Stimulated activated CD4-positive, alpha-beta T cell treated with anti-CD3 and anti-CD28 coated beads, Interleukin-1b, Interleukin-23, amount 100 ng/mL, for 48 hours (primary cell): ENCODE measurements at places on chromosomes 7 and 10.

DNA sequence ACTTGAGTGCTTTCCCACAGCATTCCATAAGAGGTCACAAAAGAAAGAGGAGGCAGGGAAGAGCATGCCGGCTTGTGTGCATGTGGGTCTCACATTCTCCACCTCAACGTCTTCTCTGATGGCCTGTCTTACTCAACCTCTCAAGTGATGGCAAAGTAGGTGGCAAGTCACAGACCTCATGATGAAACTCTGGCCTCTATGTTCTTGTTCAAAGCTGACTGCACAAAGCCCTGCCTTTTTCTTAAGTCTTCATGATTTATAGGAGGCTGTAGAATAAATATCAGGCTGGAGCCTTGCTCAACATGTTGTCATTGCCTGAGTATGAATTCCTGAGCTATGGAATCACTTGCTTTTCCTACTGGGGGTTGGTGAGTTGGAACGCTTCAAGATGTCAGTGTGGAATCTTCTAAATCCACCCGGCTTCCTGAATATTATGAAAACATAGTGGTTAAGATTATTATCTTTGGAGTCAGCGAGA, 213.6 kb upstream of the INHBA start:
- no peak for DNase-seq

DNA sequence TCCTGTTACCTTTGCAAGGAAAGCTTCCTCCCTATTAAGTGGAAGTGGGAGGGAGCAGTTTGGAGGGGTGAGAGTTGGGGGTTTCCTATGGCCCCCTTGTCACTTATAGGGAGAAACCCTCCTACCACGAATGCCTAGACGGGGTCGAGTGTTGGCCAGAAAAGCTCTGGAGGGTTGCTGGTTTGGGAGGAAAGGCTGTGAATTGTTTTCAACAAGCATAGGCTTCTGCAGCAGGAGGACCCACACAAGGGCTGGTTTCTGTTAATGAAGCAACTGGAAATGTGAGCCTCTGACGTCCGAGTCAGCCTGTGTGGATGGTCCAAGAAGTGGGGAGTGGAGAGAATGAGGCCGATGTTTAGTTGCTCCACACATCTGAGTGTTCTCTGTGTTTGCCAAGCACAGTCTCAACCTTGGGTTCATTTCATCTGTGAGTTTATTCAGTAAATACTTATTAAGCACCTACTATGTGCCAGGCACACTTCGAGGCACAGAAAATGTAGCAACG, 37.3 kb upstream of the LEP start:
- DNase-seq = no peak

- no peak for DNase-seq
These were observed 30.3 kb downstream of the CACNA2D1 start for GRCh38 chr7:82413237-82413636.

- no peak for DNase-seq
These were observed 56.0 kb downstream of the UBE2H start for GRCh38 chr7:129896568-129897382.

DNA sequence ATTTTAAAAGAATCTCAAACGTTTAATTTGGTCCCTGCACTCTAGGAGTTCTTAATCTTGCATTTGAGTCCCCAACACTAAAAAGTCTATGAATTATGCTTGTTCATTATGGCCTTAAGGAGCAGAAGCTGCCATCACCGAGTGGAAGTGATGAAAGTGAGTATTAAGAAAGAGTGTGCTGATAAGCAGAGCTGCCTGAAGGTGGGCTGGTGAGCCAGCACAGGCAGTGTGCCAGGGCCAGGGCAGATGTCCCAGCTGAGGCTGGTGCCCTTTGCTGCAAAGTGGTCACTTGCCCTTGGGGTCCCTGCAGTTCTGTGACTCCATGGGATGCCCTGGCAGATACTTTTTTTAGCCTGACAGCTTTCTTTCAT, 72.9 kb upstream of the LOXL4 start:
- no peak for DNase-seq

GRCh38 chr10:104099269-104099668, 13.6 kb upstream of the COL17A1 start:
- DNase-seq = no peak

GRCh38 chr10:100709146-100710082, 36.0 kb upstream of the PAX2 start:
- DNase-seq = no peak

GRCh38 chr7:73774923-73775322, 4.9 kb upstream of the CLDN3 start:
- DNase-seq = no peak

DNA sequence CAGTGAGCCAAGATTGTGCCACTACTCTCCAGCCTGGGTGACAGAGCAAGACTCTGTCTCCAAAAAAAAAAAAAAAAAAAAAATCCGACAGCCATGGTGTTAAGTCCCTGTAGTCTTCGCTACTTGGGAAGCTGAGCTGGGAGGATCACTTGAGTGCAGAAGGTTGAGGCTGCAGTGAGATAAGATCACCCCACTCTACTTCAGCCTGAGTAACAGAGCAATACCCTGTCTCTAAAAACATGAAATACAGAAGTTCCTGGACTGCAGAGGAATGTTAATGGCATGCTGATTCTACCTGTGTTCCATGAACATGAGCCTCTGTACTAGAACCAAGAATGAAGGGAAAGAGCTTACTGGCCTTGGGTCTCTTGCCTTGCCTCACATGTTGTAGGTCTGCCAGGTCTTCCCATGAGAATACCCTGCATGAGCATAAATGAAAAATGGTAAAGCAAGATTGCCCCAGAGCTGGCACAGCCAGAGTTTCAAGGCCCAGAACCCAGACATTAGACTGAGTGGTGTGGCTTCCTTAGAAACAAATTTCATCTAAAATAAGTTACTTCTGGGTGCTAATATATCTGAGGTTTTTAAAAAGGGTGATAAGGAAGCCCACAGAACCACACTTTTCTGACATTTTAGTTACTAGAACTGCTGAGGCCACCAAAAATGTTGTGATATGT, 8.6 kb downstream of the YAE1 start:
- DNase-seq = no peak

DNA sequence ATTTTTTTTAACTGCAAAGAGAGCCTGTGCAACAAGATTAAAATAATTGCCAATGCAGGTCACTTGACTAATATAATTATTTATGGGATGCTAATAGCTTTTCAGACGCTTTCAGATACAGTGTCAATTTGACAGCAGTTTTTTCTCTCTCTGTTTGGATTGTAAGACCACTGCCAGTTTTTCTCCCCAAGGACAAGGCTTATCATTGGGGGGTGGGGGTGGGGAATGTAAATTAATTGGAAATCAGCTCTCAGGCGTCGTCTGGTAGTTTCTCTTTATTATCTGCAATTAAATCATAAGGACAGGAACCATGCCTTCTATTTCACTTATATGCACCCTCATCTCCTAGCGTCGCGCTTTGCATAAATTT, 559 bp upstream of the LRGUK start:
- no peak for DNase-seq

DNA sequence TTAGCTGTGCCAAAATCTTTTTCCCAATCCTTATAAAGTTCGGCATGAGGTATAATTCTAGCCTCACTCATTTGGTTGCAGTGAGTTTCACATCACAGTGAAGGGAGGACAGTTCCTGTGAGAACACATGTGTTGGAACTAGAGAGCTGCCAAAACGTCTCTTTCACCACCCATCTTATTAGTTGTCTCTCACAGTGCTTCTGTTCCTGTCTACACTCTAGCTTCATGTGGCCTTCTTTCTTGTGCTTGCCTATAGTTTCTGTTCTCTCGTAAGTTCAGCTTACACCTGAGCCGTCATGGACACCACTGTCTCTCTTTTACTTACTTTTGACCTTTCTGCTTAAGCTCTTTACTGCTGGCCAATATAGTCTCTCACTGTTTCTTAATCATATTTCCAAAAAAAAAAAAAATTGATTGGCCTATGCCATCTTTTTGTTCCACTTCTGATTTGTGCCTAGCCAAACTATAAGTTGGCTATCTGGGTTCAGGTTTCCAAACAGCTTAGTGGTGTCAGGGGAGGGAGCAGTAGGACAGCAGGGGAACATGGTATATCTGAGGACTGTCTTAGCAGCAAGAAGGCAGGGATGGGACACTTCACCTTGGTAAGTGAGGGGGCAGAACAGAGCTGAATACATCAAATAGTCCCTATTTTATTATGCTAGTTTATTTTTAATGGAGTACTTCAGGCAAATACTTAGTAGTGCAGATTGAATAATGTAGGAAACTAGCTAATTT, 38.0 kb downstream of the ZNRF2 start:
- no peak for DNase-seq

- DNase-seq = no peak
These were observed 167.0 kb downstream of the MDFIC start for GRCh38 chr7:115088893-115089292.

DNA sequence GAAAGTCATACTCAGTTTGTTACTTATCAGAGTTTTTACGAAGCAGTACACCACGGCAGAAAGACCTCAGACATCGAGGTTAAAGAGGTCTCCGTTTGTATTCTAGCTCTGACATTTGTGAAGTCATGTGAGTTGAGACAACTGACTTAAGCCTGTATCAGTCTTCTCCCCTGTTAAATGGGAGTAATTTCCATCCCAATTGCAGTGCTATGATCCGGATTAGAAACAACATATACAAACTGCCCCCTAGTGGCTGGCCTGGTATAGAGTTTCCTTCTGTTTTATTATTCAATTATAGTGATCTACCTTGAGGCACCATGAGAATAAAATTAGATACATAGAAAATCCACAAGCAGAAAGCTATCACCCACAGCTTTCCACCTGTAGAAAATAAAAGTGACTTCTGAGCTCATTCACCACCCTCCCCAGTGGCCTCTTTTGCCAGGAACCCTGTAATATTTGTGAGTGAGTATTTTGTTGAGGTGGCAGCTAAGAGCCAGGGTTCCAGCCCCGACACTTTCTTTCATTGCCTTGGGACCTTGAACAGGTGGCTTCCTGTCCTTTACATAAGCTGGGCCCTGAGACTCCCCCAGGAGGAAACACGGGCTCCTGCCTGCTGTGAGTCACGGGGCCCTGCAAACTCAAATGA, 607.2 kb upstream of the MGMT start:
- no peak for DNase-seq

GRCh38 chr7:101402835-101403234, 40.2 kb downstream of the COL26A1 start:
- DNase-seq = no peak

GRCh38 chr10:50410066-50410811, 158.9 kb upstream of the ASAH2 start:
- DNase-seq = no peak

DNA sequence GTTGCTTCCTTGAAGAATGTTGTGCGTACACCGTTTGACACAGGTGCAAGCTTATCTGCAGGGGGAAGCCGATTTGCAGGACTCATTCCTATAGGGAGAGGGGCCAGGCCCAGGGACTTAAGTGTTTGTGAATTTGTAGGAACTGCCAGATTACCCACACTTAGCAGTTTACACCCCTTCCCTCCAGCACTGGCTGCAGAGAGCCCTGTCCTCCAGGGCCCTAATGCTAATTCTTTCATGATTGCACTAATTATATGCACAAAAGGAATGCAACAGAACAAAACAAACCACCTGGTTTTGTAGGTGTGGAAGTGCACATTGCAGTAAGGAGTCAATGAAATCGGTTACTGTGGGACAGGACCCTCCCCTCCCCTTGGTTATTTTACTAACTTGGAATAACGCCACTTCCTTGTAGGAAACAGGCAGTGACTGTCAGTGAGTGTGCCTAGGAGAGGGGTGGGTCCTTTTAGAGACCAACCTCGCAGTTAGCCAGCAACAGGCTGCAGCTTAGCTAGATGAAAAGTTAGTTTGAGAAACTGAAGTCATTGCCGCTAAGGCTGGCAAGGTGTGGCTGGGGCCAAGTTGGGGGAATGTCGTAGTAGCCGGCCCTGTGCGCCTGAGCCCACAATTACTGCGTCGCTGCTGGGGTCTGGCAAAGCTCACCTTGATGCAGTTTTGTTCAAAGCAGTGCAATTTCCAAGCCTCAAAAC, 60.6 kb downstream of the CUX1 start:
- DNase-seq = no peak

GRCh38 chr7:152617056-152617455, 58.9 kb downstream of the XRCC2 start:
- no peak for DNase-seq

DNA sequence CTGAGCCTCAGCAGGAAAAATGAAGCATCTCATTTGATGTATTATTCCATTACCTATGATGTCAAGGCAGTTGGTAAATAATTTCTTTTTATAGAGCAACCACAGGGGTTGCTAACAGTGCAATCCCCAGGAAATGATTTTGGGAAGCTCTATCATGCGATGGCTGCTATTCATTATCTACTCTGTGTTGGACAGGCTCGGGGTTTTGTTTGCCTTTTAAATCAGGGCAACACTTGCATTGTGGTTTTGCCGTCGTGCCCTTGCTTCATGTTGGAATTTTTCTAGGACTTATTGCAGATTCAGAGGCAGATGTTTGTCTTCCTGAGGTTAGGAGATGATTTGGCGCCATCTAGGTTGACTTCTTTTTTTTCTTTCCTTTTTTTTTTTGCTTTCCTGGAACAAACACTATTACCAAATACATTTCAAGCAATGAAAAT, 128.4 kb downstream of the BICC1 start:
- no peak for DNase-seq

DNA sequence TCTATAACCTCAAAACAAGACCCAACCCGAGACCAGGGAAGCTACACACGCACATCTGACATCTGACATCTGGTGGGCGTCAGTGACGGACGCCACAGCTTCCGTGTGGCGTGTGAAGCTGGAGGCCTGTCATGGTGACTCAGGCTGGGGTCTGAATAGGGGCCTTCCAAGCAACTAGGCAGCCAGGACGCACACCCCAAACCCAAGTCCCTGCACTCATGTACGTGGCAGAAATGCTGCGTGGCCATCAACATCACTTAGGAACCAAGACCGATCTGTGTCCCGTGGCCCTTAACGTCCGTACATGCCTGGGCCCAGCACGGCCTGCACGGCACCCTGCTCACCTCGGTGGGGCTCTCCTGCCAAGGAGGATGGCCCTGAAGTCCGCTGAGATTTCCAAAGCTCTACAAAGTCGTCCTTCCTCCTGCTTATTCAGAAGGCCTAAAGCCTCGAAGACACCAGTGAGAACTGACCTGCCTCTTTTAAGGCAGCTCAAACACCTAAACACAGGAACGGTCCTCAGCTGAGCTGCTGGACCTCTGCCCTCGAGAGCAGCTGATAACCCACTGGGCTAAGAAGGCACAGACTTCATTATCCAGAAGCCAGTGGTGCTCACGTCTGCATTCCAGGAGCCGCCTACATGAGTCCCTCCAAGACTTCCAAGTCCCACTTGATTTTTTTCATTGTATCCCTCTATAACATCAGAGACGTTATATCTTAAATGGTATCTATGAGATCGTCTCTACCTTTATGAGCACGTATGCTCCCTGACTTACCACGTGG, 82.5 kb downstream of the DIP2C start:
- no peak for DNase-seq

DNA sequence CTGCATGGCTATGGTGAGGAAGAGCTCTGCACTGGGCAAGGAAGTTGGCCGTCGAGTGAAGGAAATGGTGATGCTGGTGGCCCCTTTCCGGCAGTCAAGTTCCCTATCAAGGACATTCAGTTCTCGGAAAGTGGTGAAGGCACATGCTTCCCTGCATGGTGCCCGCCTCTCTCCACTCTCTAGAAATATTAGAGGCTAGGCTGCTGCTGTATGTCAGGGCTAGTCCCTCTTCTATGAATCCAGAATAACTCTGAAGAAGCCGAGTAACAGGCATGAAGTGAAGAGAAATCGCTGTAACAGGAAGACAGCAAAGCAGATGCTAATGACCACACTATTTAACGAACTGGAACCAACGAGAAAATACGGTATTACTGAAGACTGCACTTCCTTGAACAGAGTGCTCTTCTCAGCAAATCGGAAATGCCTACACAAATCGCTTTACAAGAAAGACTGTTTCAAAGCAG, 5.4 kb downstream of the IDI1 start:
- DNase-seq = no peak
